ENCODE measurements at places on chromosomes 7 and 10. TPM values are rescaled to one million over a fixed set of nuclear protein-coding genes. Genes with fewer than 3 reads are reported as not detected.

- peak; percentile 68 for DNase-seq
These were observed 12.4 kb downstream of the CTBP2 start for GRCh38 chr10:125147971-125148439.

GRCh38 chr10:61981460-61981859 lies 80.0 kb downstream of the ARID5B start:
- DNase-seq: no peak

PTN gene
- polyA plus RNA-seq: 51.0 TPM

GRCh38 chr7:122068999-122069398 lies 75.0 kb downstream of the AASS start:
- DNase-seq: no peak

KNDC1 gene
- polyA plus RNA-seq: 0.23 TPM

GRCh38 chr7:45627691-45628456 lies 53.7 kb downstream of the ADCY1 start:
- no peak for DNase-seq

- peak; percentile 91 for DNase-seq
These were observed 237.2 kb upstream of the KAT6B start for GRCh38 chr10:74589226-74589673.

DNA sequence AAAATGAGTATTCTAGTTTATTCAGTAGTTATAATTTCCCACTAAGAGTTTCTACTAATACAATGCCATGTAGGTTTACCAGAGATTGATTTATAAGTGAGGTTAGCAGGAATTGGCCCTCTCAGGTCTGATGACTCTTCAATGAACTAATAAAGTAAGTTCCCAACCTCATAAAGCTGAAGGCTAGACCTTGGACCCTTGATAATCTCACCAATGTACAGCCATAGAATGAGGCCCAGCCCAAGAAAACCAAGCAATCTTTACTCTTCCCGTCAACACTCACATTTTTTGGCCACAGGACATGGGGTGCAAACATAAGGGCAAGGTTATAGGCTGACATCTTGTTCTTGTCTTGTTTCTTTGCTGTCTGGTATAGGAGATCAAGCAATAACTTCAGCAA lies 33.3 kb downstream of the ARHGAP19 start:
- DNase-seq: no peak

DNA sequence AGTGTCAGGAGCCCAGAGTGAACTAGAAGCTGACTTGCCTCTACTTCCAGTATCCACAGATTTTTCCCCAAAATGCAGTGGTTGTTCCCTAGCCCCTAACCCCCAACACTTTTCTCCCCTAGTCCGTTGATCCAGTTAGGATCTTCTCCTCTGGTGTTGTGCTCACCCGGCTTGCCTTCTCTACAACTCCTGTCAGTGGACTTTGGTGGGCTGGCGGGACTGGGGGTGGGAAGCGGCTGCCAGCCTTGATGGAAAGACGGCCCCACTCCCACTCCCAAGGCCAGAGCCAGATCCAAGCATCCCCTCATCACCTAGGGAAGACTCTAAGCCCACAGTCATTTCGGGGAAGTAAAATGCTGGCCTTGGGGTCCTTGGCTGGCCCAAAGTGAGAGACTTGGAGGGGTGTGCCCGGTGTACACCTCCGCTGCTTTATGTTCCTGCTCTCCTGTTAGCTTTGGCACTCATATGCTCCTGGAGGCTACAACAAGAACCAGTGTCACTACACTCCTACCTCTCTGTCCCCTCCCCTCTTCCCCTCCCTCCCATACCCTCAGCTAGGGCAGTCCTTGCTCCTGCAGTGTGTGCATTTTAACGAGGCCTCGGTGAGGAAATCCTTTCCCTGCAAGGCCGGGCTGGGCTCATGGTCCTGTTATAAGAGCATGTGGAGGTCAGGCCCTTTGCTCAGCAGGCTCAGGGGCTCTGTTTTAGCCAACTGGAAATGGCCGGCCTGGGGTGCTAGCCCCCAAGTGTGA lies 930 bp upstream of the HOXA10 start:
- DNase-seq: peak; percentile 3

DNA sequence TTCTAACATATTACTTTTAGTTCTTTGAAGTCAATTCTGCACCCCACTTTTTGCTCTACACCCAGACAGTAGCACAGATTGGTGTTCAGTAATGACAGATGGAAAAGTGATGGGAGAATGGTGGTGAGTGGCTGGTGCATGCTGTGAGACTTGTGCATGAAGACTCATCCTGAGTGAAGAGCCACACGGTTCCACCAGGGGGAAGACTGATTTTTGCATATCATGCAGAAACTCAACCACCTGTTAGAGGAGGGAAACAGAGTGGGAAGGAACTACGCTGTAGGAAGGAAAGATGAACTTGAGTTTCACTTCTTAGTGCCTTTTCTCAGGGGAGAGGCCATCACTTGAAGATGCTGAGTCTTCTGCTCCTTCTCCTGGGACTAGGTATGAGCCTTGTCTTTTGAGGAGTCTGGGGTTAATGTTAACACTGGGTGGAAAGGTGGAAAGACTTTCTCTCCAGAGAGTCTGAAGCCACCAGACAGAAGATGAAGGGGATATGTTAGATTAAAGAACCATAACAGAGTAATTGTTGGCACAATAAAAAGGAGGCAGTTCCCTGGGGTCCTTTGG lies 9.3 kb upstream of the PRSS1 start:
- DNase-seq: no peak

AOC1 gene
- polyA plus RNA-seq: not detected

DNA sequence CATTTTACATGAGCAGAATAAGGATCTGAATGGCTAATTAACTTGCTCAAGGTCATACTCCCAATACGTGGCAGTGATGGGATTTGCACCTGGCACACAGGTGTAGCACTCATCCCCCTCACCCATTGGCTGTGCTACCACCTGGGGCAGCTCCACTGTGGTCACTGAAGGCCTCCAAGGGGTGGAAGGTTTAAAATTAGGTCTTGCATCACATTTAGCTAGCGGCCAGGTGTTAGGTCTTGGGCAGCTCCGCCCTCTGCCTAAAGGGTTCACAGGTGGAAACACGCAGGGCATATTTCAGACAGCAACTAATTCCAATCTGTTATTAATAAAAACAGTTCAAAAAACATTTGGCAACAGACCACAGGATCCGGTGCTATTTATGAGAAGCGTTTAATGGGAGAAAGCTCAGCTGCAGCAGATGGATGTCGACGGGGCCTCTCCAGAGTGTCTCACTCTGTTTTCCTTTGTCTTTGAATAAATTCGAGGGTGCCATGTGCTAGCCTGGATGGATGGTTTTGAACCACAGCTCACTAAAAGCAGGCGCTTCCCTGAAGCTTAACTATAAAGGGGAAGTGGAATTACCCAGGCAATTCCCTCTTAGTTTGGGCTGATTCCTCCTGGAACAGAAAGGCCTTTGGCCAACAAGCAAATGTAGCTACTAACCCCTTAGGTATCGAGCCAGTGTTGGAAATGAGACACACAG lies 1017.6 kb downstream of the TYW1 start:
- no peak for DNase-seq

ACHE gene
- 11.3 TPM for polyA plus RNA-seq

DNA sequence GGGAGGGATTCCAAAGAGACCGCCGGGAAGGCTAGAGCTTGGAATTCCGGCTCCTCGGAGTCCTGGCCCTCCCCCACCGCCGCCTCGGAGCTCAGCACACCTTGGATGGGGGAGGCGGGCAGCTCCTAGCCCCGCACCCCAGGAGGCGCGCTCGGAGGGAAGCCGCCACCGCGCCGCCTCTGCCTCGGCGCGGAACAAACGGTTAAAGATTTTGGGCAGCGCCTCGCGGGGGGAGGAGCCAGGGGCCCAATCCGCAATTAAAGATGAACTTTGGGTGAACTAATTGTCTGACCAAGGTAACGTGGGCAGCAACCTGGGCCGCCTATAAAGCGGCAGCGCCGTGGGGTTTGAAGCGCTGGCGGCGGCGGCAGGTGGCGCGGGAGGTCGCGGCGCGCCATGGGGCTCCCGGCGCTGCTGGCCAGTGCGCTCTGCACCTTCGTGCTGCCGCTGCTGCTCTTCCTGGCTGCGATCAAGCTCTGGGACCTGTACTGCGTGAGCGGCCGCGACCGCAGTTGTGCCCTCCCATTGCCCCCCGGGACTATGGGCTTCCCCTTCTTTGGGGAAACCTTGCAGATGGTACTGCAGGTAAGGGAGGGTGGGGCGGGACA lies at the start of gene CYP26A1:
Gene CYP26A1, plus strand, starts transcription at position 355 of the 608 bp plus-strand sequence. Its CDS starts 42 bp downstream, at position 397.
- peak; percentile 29 for DNase-seq

NPFFR1 gene
- 0.02 TPM for polyA plus RNA-seq
